ENCODE measurements at places on chromosomes 11 and 22.

DNA sequence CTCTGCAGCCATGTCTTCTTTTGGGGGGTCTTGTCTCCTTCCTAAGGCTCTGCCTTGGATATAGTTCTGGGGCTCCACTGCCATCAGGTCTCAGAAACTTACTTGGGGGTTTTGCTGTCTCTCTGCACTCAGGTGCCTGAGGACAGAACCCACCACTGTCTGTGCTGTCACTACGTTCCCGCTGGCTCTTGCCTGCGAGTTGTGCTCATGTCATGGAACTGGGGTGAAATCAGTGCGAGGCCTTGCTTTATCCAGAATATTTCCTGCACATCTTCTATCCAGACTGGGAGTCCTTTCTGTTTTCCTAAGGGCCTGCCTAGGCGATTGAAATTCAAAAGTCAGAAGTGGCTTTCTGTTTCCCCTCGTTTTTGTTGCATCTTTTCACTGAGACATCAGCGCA, 6.6 kb upstream of the USP2 start:
- no peak for DNase-seq

GRCh38 chr22:35928285-35928798, 100.3 kb downstream of the RBFOX2 start:
- DNase-seq = no peak

DNA sequence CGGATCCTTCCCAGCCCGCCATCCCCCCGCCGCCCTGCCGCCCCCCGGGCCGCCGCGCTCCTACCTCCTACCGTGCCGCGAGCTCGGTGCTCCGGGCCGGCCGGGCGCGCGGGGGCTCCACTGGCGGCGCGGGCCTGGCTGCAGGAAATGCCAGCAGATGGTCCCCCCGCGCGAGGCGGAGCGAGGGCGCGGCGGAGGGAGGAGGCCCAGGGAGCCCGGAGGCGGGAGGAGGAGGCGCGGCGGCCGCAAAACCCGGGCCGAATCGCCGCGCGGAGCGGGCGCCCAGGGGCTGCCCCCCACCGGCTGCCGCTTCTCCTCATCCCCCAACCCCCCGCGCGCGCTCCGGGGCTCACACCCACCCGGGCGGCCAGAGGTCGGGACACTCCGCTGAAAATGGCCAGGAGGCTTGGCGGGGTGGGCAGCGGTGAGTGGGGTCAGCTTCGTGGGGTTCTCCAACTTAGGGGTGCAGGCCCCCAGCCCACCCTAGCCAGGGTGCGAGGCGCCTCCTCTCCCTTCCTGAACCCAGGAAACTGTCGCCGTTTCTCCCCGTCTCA, at the start of gene OSBPL5:
OSBPL5 (minus strand) TSS at position 159 of the 554 bp plus-strand sequence. CDS start 36,162 bp downstream, outside the sequence.
- DNase-seq = no peak

DNA sequence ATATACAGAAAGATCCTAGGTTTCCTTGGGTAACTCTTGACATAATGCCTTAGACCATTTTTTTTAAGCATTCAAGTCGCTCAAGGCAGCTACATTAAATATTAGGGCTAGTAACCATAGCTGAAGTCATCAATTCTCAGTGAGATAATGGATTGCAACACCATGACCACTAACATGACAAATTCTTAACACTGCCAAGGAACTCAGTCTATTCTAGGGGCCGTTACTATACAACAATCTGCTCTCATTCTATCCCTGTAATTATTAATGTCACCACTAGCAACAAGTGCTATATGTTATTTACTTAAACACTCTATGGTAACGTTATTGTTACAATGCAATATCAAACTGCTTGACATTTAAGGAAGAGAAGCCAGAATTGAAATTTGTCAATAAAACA, 3.2 kb upstream of the STK33 start:
- DNase-seq = no peak

- no peak for DNase-seq
These were observed 21.1 kb downstream of the SERPINH1 start for GRCh38 chr11:75582895-75583717.

DNA sequence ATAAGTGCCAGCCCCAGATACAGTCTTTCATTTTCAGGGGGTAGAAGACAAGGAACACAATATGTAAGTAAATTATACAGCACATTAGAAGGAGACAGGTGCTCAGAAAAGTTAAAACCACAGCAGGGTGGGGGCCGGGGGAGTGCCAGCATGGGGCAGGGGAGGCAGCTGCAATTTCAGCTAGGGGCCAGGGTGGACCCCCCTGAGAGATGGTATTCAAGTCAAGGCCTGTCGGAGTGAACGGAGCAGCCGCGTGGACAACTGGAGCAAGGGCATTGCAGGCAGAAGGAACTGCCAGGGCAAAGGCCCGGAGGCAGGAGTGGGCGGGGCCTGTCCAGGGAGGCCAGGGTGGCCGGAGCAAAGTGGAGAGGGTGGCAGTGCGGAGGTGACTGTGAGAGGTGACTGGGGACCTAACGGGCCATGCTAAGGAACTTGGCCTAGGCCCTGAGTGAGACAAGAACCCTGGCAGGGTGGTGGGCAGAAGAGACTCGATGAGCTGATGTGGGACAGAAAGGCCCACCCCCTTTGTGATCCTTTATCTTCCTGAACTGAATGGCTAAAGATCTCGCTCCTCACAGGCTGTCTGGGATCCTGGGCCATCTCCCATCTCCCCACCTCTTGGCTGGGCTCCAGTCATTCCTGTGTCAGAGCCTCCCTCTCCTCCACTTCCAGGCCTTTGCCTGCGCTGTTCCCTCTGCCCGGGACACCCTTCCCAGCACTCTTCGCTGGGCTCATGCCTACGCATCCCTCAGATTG, 22.4 kb upstream of the FLRT1 start:
- DNase-seq = no peak
